ENCODE measurements at places on chromosomes 11 and 22.

GRCh38 chr11:125393331-125393730 lies 102.7 kb downstream of the FEZ1 start:
- DNase-seq = no peak

- no peak for DNase-seq
Observed at GRCh38 chr11:57240007-57240406, 3.0 kb upstream of the APLNR start.

DNA sequence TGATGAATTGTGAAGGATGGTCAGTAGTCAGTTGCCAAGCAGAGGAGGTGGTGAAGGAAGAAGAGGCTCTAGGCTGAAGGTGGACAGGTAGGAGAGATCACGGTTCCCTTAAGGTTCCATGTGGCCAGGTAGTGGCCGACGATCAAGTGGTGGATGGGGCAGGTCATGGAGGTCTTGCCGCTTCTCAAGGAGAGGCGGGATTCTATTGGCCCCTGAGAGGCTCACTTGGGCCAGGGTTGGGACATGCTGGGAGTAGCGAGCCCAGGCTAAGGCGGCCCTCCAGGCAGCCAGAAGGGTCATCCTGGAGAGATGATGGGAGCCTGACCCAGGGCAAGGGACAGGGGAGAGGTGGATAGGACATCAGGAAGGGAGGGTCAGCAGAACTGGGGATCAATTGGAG lies 20.9 kb upstream of the TMPRSS4 start:
- DNase-seq = no peak

GRCh38 chr11:131074573-131074972 lies 158.3 kb upstream of the SNX19 start:
- no peak for DNase-seq

DNA sequence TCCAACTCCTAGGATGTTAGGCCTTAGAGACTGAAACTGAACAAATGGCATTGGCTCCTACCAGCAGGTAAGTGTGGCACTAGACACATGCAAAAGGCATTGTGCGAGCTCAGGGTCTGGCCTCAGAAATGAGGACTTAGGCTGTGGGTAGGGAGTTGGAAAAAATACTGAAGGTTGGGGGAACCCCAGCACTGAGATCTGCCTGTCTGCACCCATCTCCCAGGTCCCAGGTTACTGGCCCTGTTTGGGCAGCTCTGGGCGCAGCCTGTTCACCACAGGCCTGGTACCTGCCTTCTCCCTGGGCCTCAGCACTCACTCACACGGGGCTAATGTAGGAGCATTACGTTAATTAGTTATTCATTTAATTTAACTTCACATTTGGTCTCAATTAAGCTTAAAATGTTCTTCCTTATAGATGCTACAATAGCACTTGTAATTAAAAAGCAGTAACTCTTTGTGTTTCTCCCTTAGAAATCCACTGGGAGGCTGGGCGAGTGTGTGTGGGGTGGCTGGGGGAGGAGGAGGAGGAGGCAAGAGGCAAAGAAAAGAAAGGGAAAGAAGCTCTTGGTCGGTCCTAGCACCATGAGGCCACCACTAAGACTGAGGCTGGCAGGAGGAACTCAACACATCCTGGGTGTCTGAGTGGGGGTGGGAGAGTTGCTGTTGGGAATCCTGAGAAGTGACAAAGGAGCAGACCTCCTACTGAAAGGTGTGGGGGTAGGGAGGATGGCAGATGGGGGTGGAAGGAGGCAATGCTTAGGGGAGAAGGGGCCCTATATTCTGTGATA lies 19.4 kb downstream of the TMEM218 start:
- no peak for DNase-seq

DNA sequence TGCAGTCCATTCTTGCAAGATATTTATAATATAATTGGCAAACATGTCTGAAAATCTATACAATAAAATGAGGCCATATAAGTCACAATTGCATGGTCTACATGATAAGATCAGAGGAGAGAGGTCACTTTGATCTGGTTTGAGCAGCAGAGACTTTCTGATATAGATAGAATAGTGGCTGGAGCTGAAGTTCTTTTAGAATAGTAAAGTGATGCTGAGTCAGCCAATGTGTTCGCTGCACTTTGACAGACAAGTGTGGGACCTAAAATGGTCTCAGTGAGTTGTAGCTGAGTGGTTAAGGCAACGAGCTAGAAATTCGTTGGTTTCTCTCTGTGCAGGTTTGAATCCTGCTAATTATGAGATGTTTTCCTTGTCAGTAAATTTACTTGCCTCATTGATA lies 257.0 kb upstream of the C11orf87 start:
- DNase-seq = no peak

DNA sequence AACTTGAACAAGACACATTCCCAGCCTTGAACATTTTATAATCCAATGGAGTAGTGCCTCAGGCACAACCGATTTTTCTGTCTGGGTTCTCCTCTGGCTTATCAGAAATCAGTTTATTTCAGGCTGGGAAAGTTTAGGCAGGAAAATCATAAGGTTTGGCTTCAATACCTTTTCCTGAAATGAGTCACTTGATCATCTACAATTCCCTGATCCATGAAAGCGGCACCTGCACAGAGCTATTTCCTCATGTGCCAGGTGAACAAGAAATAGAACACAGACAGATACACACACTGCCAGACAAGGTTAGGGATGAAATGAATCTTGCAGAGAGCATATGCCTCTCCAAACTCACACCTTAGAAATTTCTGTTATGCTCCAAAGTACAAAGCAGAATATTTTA lies 106.7 kb upstream of the OR9G4 start:
- no peak for DNase-seq
